ENCODE measurements at places on chromosomes 2 and 18.

GRCh38 chr2:39203382-39203781, 40.4 kb downstream of the CDKL4 start:
- no peak for DNase-seq

GRCh38 chr2:86065512-86065911, 40.2 kb downstream of the POLR1A start:
- DNase-seq = no peak

DNA sequence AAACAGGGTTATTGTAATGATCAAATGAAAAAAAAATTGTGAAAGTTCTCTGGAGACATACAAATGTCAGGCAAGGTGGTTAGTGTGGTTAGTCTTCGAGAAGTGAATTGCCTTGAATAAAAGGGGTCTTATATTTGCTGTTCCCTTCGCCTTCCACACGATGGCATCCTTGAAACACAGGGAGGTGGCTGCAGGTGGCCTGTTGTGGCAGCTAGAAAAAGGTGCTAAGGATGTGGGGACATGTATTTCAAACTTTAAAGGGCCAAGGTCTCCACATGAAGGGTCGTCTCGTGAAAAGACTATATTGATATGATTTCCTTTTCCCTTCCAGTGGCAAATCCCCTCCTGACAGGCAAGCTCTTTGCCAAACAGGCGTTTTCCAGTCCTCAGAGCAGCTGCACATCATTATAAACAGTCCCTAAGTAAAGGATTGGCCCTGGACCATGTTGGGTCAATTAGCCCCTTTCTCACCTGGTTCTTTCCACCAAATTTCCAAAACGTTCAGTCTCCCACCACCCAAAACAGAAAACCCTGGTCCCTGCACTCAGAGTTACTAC, 68.5 kb downstream of the COPS8 start:
- DNase-seq = peak; percentile 55

GRCh38 chr2:15671842-15672815, 80.5 kb downstream of the DDX1 start:
- DNase-seq = no peak

DNA sequence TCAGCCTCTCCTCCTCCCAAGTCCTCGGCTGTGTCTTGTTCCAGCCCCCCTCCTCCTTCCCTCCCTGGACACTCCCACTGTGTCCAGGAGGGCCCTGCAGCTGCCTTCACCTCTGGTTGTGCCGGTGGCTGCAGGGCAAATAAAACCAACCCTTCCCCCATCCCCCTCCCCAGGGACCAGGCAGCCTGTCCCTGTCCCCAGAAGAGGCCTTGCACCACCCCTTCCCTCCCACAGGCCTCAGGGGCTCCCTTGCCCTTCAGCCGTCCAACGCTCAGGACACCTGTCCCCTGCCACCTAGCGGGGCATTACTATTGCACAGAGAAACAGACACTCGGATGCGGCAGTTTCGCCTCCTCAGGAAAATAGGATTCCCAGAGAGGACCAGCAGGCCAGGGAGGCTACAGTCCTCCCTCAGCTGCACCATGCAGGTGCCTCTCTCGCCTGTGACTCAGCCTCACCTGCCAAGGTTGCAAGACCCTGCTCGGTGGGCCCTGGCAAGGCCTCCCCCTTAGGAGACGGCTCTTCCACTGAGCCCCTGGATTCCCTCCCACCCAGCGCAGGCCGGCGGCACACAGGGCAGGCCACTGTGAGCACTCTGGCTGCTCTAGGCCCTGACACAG, 5.5 kb upstream of the GPC1 start:
- DNase-seq = no peak

GRCh38 chr2:108612514-108613183, 78.4 kb downstream of the LIMS1 start:
- DNase-seq = no peak

- DNase-seq = peak; percentile 59
Measured at GRCh38 chr2:226030788-226031646, 631.5 kb downstream of the NYAP2 start.

DNA sequence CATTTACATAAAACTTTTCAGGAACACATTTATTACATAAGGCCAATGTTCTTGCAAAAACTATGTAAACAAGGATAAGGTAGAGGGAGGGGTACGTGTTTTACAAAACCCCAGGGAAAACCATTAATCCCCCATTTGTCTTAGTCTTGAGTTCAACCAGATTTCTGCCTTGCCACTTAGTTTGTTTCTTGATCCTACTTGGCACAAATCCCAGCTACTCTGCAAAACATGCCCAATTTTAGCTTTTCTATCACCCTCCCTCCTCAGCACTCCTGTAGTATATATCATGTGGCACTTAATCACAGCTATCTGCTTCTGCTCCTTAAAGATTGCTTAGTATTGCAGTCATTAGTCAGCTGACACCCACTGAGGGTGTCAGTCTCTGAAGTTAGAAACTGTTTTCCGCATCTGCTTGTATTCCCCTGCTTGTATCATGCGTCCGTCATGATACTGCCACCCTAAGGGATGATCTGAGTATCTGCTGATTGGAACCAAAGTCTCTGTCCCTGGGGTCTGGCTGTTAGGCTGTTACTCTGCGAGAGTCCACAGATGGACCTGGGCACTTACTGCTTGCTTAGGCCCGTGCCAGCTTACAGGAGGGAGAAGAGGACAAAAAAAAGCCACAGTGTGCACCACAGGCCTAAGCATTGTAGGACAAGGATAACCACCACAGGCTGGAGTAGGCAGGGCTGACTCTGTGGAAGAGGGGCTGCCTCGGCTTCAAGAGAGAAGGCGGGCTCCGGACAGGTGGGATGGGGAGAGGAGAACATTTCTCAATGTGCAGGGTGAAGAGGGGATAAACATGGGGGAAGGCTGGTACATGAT, 82.2 kb downstream of the EPAS1 start:
- no peak for DNase-seq

GRCh38 chr18:38576916-38577315, 1011.3 kb upstream of the CELF4 start:
- no peak for DNase-seq

All from ACHN (cell line).